Renal pelvis (tissue), 12 donors: ENCODE measurements at places on chromosomes 4 and X. TPM values are rescaled to one million over a fixed set of nuclear protein-coding genes. Genes with fewer than 3 reads are reported as not detected.

UCP1 gene
- not detected for polyA plus RNA-seq

HSFX4 gene
- 0.22 TPM for polyA plus RNA-seq

PPEF1 gene
- 0.47 TPM for polyA plus RNA-seq

SLC10A3 gene
- 20.9 TPM for polyA plus RNA-seq

ASMT gene
- 0.53 TPM for polyA plus RNA-seq

KLKB1 gene
- polyA plus RNA-seq, result 2.7 TPM

HAUS3 gene
- 16.5 TPM for polyA plus RNA-seq

MID2 gene
- 10.9 TPM for polyA plus RNA-seq

ODAPH gene
- 0.51 TPM for polyA plus RNA-seq

HHIP gene
- 4.2 TPM for polyA plus RNA-seq
